ENCODE measurements at places on chromosomes 12 and 14.

- no peak for DNase-seq
Observed at GRCh38 chr14:81471062-81471461, 62.6 kb downstream of the SEL1L start.

DNA sequence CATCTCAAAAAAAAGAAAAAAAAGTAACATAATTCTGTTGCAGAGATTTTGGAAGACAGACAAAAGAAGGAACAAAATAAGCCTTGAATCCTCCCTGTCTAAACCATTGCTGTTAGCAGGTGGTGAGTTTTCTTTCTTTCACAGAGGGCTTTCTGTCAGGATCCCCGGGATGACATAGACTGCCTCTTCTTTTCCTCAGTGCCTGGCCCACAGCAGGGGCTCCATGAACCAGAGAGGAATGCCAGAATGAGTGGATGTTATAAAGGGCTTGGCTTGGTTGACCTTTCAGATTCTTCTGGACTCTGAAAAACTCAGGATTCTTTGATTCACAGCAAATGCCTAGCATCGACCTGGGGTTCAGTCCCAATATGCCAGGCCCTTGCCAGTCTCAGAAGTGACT lies 45.8 kb upstream of the CORO1C start:
- no peak for DNase-seq

- no peak for DNase-seq
Observed at GRCh38 chr12:117555889-117556288, 194.5 kb upstream of the NOS1 start.

DNA sequence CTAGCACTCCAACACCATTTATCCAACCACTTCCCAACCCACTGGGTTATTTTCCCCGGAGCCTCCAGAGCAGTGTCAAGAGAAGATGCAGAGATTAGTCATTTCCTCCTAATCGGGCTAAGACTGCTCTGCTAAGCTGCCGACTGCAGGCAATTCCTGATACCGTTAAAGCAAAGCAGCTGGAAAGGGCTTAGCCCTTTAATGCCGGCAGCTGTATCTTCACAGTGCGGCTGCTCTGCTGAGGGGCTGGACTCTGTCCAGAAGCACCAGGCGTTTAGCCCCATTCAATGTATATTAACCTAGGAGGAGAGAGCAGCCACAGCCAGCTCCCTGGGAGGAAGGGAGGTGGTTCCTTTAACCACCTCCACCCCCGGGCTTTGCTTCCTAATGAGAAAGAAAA lies 11.1 kb downstream of the AQP6 start:
- DNase-seq, result no peak

- DNase-seq, result no peak
Observed at GRCh38 chr12:119207063-119207560, 28.4 kb downstream of the HSPB8 start.

- no peak for DNase-seq
Observed at GRCh38 chr14:51441001-51441400, 201.0 kb downstream of the TMX1 start.

- no peak for DNase-seq
Observed at GRCh38 chr14:54659365-54659764, 92.4 kb downstream of the SAMD4A start.

- DNase-seq, result no peak
Observed at GRCh38 chr12:18721452-18721851, 16.4 kb downstream of the PLCZ1 start.
